ENCODE measurements at places on chromosomes 1 and 21.
A peak's percentile ranks its signal among the peaks of the same experiment; 100 is the strongest.

- DNase-seq, result no peak
Observed at GRCh38 chr1:185478877-185479276, 161.8 kb upstream of the IVNS1ABP start.

DNA sequence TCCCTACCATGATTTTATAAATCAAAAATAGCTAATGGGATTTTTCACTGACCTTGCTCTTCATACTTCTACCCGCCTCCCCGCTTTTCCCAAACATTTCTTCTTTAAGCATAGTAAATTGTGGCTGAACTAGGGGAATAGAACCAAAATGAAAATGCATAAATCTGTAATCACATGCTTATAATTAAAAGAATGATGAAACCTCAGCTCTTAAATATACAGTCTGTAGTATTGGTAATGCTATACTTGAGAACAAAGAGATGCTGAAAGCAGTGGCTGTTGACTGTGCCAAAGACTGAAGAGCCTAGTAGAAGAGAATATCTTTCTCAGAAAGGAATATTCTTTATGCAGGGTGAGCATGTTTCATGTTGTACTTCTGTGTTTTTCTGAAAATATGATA is 249.1 kb downstream of the GREM2 start:
- no peak for DNase-seq

DNA sequence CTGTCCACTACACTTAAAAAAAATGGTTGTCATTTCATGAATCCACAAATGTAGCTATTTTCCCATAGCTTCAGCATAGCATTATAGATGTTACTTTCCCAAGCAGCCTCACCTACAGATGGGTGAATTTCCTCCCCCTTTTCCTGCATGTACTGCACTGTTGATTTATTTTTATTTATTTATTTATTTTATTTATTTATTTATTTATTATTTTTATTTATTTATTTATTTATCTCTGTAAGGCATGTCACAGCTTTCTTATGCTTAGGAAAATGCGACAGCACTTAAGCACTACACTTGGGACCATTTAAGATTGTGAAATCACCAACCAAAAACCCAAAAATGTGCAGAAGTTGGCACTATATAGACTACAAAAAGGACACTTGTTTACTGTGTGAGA is 4.9 kb downstream of the CD1A start:
- DNase-seq, result no peak

DNA sequence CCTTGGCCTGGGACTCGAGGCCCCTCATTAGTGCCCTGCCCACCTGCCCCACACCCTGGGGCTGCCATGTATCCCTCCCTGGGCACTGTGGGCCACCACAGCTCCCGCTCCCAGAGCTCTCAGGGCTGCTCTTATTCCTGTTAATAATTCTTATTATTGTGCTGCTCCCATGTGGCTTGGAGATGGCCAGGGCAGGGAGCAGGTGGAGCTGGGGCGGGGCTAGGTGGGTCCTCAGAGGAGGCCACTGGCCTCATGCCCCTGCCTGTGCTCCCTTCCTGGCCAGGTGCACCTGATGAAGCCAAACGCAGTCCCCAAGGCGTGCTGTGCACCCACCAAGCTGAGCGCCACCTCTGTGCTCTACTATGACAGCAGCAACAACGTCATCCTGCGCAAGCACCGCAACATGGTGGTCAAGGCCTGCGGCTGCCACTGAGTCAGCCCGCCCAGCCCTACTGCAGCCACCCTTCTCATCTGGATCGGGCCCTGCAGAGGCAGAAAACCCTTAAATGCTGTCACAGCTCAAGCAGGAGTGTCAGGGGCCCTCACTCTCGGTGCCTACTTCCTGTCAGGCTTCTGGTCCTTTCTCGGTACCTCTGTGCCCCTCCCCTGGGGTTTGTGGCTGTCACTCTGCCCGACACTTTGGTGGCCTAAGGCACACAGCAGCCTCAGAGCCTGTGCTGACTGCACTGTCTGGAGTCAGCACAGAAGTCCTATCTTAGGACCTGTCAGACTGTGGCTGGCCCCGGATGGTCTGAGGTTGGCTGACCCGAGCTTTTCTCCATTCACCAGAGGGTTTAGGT is 34.1 kb downstream of the BMP8A start:
- DNase-seq, result no peak

DNA sequence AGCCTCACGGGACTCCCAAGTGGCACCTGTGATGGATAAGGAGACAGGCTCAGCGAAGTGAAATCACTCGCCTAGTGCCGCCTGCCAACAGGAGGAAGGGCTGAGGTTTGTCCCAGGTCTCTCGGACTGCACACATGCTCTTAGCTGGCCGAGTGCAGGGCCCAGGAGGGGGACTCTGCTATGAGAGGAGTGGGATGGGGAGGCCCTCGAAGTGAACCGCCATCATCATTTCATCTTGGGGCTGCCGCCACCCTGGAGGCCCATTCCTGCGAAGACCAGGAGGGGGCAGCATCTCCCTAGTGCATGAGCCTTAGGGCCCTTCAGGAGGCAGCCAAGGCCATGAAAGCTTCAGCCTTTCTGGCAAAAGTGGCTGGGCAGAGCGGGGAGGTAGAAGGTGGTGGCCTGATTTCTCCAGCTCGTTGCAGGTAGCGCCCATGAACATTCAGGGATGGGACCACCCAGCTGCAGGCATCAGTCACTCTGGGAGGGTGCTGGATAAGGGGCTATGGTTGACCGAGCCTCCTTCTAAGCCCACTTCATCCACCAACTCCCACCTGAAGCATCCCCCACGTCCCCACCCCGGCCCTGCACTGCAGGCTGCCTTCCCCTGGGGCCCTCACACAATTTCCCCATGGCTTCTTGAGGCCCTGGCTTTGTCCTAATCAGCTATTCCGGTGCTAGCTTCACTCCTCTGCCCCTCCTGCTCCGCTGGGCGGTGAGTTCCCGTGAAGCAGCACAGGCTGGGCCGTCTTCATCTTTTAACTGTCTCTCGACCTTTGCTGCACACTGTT is 17.2 kb upstream of the RASSF5 start:
- peak; percentile 90 for DNase-seq

DNA sequence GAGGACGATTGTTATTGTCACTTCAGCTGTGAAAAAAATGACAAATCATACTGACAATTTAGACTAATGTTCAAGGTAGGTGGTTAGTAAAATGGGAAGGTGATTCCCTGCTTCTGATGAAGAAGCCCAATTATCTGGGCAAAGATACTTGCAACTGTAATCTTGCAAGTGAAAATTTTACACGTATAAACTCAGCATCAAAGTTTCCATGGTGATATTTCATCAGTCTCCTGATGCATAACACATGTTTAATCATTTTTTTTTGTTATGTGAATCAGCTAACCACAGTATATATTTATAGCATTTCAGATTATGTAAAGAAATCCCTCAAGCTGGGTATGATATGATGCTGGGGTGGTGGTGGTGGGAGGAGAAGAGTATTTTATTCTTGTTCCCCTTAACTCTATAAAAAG is 16.4 kb upstream of the KCNK1 start:
- no peak for DNase-seq

- no peak for DNase-seq
Observed at GRCh38 chr21:24759348-24760075, 847.8 kb downstream of the MRPL39 start.

GRCh38 chr1:193569096-193569982 is 382.9 kb upstream of the B3GALT2 start:
- no peak for DNase-seq

- peak; percentile 40 for DNase-seq
Observed at GRCh38 chr21:46079352-46080170, 18.4 kb upstream of the COL6A2 start.

DNA sequence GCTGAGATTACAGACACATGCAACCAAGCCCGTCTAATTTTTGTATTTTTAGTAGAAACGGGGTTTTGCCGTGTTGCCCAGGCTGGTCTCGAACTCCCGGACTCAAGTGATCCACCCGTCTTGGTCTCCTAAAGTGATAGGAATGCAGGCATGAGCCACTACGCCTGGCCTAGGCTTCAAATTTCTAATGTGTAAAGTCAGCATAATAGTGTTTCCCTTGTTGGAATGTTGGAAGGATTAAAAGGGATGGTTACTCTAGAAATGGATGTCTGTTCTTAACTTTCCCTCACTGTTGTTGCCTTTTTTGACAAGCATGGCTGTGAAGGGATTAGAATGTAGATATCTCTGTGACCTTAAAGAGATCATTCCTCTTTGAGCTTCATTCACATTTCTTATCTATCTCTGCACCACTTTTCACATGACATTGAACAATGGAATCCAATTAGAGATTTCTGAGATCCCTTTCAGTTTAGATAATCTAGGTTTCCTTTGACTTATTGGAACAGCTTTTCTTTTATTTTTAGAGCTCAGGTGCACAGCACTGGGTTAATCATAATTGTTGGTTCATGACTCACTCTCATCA is 33.7 kb downstream of the NFASC start:
- no peak for DNase-seq

DNA sequence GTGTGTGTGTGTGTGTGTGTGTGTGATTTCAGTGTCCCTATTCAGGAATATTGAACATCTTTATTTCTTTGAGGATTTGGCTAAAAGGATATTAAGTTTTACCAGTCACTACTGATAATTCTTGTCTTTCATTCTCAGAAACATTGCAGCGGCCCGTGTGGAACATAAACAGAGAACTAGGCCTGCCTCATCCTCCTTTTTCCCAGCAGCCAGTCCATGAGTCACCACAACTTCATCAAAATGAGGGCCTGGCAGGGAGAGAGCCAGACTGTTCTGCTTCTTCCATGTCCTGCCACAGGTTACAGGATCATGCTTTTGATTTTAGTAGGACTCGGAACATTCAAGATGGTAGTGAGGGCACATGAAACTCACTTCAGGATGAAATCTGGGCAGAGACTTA is 50.7 kb downstream of the LRIG2 start:
- no peak for DNase-seq

- no peak for DNase-seq
Observed at GRCh38 chr1:224331824-224332223, 1.9 kb upstream of the NVL start.

GRCh38 chr1:94989911-94990473 is 63.1 kb upstream of the CNN3 start:
- no peak for DNase-seq

GRCh38 chr1:246301553-246302250 is 205.4 kb downstream of the SMYD3 start:
- DNase-seq, result no peak

GRCh38 chr1:3410142-3410925 is 44.1 kb upstream of the ARHGEF16 start:
- no peak for DNase-seq

- DNase-seq, result peak; percentile 67
Observed at GRCh38 chr1:117895482-117896114, 33.8 kb downstream of the GDAP2 start.

DNA sequence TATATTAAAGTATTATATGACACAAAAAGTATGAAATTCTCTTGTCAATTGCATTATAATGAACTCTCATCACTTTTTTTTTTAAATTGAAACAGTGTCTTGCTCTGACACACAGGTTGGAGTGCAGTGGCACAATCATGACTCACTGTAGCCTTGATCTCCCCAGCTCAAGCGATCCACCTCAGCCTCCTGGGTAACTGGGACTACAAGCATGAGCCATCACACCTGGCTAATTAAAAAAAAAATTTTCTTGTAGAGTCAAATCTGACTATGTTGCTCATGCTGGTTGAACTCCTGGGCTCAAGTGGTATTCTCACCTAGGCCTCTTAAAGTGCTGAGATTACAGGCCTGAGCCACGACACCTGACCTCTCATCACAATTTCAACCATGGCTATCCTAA is 259.3 kb downstream of the S1PR1 start:
- DNase-seq, result no peak
